Dermis microvascular lymphatic vessel endothelial cell (primary cell): ENCODE measurements at places on chromosomes 16 and 17. TPM values are rescaled to one million over a fixed set of nuclear protein-coding genes. Genes with fewer than 3 reads are reported as not detected.

The HLF gene
- total RNA-seq: not detected in 2 replicates

The KIF2B gene
- total RNA-seq: not detected in 2 replicates

The ODAD4 gene
- 0.13 and 0.25 TPM in 2 replicates for total RNA-seq

DNA sequence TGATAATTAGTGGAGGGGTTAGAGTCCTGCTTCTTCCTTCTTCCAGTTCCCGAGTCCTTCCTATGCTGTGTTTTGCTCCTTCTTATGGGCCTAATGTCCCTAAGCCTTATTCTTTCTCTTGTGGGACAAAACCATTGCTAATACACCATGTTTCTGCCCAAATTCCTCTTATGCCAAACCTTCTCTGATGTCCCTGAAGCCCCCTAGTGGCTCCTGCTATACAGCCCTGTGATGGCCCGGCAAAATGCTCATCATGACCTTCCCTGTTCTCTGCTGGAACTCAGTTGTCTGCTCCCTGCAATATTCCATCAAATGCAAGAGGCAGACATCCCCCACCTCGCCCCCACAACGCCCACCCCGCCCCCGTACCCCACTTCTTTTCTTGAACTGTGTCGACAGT, 171.6 kb downstream of the CDH11 start:
- DNase-seq: no peak

DNA sequence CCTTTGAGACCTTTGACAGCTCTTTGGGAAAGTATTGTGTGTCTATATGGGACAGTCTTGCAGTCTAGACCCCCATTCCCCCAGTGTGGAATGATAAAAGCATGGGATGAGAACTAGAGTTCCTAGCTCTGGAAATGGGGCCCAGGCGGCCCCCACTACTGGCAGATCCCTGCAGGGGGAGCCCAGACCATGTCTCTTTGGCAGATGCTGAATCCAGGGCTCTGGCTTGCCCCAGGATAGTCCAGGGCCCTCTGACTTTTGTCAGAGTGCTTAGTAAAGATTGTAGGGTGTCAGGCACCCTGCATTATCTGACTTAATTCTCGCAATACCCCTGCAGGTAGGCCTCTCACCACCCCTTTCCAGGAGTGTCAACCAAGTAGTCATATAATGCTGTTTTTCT, 8.3 kb downstream of the ALKBH5 start:
- DNase-seq: no peak

DNA sequence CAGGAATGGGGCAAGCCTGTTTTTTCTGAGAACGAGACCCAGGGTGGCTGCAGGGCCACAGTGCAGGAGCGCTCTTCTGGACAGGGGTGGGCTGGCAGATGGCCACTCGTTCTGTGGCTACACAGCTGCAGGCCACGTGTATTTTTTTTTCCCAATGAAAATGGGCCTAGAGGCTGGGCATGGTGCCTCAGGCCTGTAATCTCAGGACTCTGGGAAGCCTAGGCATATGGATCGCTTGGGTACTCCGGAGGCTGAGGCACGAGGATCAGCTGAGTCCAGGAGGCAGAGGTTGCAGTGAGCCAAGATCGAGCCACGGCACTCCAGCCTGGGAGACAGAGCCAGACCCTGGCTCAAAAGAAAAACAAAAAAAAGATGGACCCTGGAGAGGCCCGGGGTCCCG, 6.8 kb downstream of the UNKL start:
- no peak for DNase-seq

- DNase-seq: no peak
Observed at GRCh38 chr17:10067446-10068143, 130.8 kb downstream of the GAS7 start.

DNA sequence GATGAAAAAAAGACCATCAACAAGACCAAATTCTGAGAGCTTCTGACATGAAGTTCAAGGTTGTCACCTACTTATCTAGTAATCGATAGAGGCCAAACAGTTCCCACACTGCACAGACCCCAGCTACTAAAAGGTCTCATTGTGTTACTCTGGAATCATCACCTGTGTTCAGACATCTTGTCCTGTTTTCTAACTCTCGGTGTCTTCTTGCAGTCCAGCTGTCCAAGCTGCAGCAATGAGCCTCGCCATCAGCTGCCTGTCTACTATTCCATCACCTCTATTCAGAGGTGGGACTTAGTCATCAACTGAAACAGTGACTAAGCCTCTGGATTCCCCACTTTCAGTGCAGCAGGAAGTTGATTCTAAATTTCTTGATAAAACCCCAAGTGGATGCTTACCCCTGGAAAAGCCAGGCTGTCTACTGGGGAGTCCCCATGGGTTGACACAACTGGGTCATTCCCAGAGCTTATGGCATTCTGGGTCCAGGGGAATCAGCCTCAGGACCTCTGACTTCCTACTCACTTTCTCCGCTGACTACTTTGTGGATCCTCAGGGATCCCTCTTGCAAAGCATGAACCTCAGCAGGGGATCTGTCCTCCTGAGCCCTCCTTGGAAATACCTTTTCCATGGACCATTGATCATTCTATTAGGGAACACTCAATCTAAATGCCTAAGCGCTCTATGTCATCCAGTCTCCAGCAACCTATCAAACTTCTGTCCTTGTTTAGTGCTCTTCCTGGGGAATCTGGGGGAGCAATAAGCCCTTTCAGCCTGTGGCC, 46.5 kb downstream of the HNF1B start:
- DNase-seq: no peak

DNA sequence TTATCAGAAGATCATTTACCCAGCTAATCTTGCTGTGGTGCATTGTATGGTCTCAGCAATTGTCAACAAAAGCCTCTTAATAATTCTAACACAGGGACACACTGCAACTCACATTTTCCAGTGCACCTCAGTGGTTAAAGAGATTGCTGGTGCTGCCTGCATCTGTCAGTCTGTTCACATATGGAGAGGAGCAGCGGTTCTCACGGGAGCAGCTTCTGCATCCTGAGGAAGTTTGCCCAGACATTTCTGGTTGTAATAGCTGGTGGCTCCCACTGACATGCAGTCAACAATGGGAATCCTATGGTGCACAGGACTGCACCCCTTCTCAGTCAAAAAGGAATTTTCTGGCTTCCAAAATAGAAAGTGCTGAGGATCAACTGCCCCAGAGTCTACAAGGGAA, 7.8 kb downstream of the GGA2 start:
- DNase-seq: peak; percentile 36

DNA sequence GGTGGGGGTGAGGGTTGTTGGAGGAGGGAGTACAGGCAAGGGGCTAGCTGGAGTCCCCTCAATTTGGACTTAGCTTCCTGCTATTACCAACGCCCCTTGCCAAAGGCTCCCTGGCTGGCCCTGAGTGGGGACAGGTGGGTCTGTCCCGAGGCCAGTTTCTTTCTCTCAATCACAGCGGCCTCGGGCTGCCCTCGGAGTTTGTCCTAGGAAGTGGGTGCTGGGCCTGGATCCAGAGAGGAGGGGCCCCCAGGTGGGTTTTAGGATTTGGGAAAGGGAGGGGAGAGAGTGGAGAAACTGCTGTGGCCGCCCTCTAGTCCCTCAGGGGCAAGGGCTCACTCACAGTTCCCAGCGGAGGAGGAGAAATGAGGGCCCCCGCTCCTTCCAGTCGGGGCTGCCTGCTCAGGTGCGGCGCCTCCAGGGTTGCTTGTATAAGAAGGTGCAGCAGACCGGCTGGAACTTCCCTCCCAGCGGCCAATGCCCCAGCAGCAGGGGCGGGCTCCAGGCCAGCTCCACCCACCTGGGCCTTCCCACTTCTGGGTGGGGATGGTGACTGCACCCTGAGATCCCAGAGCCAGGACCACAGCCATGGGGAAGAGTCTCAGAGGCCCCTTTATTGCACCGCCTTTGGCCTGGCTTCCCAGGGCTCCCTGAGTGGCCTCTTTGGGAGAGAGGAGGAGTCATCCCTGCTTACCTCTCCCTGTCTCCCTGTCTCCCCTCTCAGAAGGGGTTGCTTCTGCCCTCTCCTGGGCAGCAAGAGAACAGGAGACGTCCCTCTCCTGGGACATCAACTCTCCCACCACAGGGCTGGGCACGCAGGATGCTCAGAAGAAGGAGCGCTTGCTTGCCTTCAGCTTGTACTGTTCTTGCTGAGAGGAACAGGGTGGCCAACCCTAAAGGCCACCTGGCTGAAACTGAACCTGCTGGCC, 112.0 kb upstream of the SMURF2 start:
- DNase-seq: no peak

DNA sequence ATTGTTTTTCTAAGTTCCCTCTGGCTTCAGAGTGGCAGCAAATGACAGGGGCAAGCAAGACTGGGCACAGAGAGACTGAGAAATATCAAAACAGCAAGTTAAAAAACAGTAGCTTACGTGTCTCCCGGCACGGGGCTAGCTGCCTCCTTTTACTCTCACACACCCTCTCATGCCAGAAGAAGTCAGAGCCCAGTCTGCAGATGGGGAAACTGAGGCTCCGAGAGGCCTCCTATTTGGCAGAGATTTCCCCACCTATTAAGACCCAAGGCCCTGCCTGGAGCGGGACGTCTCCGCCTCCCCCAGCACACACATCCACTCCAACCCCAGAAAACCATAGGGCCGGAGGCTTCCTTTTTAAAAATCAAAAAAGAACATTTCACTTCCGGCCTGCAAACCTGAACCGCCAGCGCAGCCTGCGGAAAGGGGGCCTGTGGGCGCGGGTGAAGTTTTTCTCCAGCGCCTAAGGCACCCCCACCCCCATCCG, 832 bp downstream of the CARHSP1 start:
- DNase-seq: no peak

DNA sequence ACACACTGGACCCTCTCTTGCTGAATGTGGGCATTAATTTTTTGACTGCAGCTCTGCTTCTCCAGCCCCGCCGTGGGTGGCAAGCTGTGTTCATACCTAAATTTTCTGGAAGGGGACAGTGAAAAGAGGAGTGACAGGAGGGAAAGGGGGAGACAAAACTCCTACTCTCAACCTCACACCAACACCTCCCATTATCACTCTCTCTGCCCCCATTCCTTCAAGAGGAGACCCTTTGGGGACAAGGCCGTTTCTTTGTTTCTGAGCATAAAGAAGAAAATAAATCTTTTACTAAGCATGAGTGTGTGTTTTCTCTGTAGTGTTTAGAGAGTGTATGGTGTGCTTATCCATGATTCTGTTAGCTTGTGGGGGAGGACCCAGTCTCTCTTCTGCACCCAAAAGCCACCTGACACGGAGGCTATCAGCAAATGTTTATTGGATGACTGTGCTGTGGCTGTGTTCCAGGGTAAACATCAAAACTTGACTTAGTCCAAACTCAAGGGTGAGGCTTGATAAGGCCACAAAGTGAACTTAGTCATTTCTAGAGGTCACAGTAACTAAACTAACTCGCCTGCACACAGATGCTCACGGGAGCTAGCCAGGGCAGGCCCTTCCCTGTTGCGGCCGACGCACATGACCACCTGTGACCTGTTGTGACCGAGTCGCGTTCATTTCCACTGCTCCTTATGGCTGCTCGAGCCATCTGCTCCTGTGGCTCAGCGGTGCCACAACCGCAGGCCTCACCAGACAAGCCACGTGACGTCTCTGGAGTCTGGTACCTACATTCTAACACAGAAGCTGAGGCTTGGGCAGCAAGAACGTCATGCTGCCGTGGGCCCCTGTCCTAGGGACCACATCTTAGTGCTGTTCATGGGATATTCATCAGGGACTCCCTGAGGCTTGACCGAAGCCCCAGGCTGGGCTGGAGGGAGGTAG, 9.8 kb upstream of the MED11 start:
- peak; percentile 38 for DNase-seq

- no peak for DNase-seq
Observed at GRCh38 chr16:17759451-17760390, 289.0 kb upstream of the XYLT1 start.

- no peak for DNase-seq
Observed at GRCh38 chr16:50499254-50499653, 48.9 kb upstream of the NKD1 start.
